ENCODE measurements at places on chromosomes 5 and 9. TPM values are rescaled to one million over a fixed set of nuclear protein-coding genes. Genes with fewer than 3 reads are reported as not detected.
A peak's percentile ranks its signal among the peaks of the same experiment; 100 is the strongest.

GRCh38 chr9:137116027-137116507 lies 1.5 kb upstream of the DPP7 start:
- no peak for DNase-seq

DNA sequence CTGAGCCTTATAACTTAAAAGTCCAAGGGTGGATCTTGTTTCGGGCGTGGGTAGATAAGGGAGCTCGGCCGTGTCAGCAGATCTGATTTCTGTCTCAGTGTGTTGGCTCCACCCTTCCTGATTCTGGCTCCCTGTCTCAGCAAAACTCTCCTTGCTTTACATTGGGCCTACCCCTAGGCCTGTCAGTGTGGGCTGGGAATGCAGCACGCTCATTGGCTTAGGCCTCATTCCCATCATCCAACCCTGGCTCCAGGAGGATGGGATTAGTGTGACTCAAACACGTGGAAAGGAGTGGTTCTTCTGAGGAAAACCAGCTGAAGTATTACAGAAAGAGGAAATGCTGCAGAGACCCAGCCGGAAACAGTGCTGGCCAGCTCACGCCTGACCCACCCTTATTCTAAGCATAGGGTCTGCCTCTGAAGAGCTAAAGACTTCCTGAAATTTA lies 59.9 kb downstream of the ZFAND5 start:
- peak; percentile 37 for DNase-seq

DNA sequence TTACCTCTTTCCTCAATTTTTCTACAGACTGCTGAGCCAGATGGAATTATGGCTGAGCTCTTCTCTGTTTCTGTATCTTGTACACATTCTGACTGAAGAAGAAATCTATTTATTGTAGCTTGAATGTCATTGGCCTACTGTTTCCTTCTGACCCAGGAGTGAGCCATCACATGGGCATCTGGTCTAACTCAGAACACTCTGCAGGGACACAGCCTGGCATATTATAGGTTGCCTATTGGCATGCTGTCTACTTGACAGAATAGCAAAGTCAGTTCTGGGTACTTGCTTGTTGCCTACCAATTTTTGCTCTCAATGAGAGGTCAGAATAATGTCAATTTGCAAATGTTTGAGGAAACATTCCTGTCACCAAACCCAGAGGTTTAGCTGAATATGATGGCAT lies 7.3 kb downstream of the PCDHAC2 start:
- DNase-seq = no peak

GRCh38 chr5:37640088-37640487 lies 199.8 kb downstream of the GDNF start:
- DNase-seq = no peak

DNA sequence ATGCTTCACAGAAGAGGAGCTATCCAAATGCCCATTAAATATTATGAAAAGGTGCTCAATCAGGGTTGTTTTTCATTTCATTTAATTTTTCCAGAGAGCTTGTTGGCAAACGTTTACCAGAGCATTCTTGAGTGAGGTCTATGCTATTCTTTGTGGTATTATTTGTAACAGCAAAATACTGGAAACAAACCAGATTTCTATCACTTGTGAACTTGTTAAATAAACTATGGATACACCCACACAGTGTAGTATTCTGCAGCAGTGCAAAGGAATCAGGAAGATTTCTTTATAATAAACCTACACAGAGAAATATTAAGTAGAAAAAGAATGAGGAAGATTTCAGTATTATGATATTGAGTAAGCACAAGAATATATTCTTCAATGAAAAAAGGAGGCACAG lies 15.0 kb upstream of the SLC1A1 start:
- DNase-seq = no peak

DNA sequence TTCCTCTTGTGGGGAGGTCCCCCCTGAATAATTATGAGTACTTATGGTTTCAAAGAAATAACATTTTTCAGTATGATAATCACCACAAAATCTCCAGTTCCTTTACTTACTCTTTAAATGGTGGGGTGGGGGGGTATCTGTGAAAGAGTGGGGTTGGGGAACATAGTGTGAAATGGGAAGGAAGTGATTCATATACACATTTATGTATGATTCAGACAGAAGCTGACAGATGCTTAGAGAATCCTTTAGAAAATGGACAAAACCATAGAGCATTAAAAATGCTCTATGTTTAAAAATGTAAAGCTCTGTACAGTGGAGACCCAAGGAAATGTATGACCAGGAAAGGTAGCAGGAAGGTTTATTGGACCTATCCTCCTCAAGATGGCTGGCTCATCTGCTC lies 267.5 kb upstream of the GRIA1 start:
- no peak for DNase-seq

DNA sequence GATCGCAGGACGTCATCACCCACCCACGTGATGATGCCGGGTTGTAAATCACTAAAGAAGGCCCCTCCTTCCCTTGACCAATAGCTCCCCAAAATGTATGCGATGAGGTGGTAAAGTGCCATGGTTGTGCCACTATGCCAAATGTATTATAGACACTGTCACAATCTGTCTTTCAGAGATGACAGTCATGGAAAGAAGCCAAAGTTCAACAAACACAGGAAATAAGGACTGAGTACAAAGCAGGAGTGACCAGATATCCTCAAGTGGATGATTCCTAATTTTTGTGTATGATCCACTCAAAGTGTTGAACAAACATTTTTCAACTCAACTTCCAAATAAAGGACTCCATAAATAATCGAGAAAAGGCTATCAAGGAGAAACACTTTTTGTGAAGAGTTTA lies 12.5 kb downstream of the GLIS3 start:
- no peak for DNase-seq

DNA sequence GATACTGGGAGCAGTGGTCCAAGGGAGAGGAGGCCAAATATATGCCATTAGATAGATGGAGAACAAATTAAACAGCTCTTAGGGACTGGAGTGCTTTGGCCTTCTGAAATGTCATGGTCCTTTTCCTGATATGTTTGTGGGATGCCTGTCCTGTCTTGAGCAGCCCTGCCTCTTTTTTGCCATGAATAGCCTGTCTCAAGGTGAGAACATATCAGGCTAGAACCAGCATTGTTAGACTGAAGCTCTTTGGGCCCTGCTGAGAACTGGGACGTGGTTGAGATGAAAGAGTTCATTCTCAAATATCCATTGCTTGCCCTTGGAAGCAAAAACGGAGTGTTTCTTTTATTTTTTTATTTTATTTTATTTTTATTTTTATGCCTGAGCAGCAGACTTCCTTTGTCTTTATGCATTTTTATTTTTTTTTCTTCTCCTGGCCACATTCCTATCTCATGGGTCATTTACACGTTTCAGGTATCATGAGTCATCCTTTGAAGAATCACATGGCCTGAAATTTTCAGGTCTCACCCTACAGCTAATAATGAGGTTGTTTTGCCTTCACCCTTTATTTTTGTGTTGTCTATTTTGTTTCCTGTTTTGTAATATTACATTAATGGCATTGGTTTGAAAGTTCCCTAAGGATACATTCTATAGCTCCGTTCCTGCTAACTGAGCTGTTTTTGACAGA lies 371.4 kb downstream of the PSAT1 start:
- DNase-seq = no peak

DNA sequence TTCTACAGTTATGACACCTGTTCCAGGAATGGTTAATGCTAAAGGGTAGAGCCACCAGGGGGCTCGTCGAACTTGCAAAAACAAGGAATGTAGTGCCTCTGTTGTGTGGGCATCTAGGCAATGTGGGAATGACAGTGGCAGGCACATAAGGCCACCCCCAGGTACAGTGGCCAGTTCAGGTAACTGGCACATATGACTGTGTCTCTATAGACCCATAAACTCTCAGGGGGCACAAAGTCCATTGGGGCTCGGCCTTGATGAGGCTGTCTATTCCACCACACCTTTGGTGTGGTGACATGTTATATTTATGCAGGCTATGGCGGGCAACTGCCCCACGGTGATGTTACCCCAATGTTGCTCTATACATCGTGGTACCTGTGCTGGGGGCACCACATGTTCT lies 59.6 kb upstream of the FAM120A start:
- no peak for DNase-seq

- no peak for DNase-seq
Observed at GRCh38 chr9:95017661-95018060, 291.2 kb downstream of the AOPEP start.

WNK2 gene
- total RNA-seq = 11.2 TPM

NFIB gene
- total RNA-seq = 124 TPM

PCDHA1 gene
- not detected for total RNA-seq

Data from skin of body (tissue), 3 donors.